ENCODE measurements at places on chromosomes 4 and X.

DNA sequence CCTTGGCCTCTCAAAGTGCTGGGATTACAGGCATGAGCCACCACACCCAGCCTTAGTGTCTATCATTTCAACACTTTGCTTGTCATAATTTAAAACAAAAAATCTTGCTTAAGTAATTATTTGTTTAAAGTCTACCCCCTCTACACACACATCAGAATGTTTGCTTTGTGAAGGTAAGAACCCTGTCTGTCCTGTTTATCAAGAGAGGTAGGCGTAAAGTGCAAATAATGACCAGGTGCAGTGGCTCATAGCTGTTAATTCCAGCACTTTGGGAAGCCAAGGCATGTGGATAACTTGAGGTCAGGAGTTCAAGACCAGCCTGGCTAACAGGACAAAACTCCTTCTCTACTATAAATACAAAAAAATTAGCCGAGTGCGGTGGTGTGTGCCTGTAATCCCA, 326.7 kb upstream of the CLNK start:
- DNase-seq, result no peak

DNA sequence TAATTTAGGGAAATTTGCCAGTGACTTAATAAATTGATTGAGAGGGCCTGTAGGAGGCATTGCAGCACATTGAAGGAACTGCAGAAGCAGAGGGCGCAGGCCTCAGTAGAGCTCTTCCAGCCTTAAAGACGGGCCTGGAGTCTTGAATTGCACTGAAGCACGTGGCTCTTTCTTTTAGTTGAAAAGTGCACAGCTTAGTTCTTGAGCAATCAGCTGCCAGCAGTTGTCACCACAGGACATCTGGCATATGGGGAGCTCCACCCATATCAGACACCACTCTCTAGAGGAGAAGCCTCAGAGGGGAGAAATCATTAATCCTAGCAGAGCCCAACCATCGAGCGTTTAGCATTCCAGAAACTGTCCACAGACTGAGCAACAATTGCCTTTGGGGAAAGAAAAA, 16.0 kb upstream of the FGF16 start:
- DNase-seq, result no peak

DNA sequence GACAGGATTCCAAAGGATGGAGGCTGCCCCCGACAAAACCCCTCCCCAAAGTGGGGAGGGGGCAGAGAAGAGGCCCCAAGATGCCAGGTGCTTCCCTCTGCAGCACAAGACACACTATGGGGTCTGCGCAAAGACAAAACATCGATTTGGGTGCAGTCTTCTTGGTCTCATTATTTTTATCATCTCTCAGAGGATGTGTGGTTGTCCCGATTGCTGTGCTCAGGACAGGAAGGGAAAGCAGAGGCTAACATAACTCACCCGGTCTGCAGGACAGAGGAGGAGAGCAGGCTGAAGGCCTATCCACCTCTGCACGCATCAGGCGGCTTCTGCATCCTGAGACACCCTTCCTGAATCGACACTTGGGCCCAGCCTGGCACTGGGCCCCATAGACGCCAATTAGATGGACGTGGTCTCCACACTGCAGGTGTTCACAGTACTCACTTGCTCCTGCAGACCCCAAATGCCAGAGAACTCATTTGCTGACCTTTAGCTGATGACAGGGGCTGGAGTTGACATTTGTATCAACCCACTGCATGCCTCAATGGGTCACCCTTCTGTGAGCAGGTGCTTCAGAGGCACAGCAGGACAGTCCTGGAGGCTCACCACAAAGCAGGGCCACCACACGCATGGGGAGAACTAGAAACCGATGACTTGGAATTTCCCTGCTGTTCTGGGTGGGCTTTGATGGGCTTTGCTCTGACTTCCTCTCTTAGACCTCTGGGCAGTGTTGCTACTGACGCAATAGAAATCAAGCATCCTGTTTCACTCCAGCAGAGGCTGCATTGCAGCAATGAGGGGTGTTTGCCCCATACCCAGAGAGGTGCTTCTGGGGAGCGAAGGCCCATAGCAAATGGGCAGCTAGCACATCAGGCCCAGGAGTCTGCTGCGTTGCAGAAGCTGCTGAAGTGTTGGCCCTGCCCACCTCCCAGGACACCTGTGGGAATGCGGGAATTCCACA, 96.3 kb upstream of the ENPP6 start:
- no peak for DNase-seq

- DNase-seq, result no peak
Measured at GRCh38 chrX:1451251-1451660, 1.5 kb downstream of the ASMTL start.

DNA sequence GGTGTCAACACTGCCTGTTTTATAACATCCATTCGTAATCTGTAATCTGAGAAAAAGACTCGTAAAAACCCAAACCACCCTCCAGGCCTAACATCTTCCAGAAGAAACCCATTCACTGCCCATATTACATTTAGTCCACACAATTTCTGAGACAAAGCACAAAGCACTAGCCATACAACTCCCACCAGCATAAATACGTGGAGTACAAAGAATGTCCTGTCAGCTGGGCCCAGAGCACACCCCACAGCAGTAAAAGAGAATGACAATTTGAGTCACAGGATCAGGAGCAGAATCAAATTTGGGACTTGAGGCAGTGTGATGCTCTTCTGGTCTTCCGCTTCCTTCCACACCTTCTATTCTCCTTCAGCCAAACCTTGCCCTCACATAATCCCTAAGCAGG, 6.8 kb downstream of the MECP2 start:
- no peak for DNase-seq
